ENCODE measurements at places on chromosomes 13 and 19.

DNA sequence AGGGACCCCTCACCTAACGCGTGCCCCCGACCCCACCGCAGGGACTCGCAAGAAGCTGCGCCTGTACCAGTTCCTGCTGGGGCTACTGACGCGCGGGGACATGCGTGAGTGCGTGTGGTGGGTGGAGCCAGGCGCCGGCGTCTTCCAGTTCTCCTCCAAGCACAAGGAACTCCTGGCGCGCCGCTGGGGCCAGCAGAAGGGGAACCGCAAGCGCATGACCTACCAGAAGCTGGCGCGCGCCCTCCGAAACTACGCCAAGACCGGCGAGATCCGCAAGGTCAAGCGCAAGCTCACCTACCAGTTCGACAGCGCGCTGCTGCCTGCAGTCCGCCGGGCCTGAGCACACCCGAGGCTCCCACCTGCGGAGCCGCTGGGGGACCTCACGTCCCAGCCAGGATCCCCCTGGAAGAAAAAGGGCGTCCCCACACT lies 4.7 kb upstream of the MYBPC2 start:
- peak; percentile 97 for DNase-seq

DNA sequence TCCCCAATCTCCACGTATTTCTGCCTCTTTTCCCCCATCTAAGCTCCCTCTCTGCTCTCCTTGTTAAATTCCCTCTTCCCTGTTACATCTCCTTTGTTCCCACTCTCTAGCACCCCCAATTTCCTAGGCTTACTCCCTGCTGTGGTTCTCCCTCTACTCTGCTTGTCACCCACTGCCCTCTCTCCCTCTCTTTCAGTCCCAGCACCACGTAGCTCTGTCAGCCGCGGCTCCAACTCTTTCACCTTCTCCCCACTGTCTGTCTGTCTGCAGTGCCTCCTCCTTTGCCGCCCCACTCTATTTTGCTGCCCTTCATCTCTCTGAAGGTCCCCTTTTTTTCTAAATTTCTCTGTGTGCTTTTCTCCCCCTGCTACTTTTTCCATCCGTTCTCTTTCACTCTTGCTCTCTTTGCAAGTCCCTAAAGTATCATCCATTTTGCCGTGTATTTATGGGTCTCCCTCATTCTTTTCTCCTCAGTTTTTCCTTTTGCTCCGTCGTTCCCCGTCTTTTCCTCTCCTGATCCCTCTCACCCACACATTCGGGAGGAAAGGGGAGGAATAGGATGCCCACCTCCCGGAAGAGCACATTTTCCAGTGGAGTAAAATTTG lies 937 bp downstream of the ZNF841 start:
- no peak for DNase-seq

DNA sequence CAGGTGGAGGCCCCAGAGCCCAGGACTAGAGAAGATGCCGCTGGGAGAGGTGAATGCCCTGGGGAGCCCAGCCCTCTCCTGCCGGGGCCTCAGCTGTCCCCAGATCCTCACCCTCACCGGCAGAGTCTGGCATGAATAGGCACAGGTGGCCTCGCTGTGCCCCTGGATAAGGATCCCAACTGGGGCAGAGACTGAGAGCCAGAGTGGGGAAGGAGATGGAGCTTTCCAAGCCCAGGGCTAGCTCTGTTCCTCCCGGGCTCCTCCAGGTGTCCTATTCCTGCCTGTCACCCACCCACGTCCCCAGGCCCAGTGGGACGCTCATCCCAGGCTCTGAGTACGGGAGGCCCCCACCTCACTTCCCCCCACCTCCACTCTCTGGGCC lies 16.5 kb downstream of the PRR36 start:
- DNase-seq: no peak

- DNase-seq: no peak
These were observed 816.6 kb downstream of the UQCRFS1 start for GRCh38 chr19:28396287-28396831.

DNA sequence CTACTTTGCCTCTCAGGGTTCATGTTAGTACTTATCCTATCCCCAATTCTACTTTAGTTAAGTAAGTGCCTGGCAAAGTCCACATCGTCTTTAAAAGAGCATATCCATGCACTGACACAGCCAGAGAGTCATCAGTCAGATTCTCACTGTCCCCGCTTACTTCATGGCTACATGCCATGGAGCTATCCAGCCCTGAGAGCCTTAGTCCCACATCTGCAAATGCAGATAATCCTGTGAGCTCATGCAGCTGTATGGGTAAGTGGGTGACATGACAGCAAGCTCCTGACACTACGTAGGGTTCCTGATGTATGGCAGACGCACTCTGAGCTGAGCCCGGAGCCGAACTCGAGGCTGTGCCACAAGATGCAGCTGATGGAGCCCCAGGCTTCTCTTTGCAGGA lies 661.5 kb downstream of the LIG4 start:
- DNase-seq: no peak

DNA sequence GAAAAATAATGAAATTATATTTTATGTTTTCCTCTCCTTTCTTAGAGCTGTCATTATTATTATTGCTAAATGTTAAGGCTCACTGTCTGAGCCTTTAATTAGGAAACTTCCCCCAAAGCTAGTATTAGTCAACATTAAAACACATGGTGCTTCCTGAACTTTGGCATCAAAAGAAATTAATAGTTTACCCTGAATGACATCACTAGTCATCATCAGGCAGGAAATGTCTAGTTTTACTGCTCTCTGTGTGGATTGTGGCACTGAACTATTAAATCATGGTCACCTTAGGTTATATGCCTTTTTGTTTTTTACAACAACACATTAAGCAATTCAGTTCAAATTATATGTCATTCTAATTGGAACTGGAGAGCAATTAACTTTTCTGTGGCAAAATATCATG lies 595.5 kb downstream of the SLITRK1 start:
- no peak for DNase-seq

DNA sequence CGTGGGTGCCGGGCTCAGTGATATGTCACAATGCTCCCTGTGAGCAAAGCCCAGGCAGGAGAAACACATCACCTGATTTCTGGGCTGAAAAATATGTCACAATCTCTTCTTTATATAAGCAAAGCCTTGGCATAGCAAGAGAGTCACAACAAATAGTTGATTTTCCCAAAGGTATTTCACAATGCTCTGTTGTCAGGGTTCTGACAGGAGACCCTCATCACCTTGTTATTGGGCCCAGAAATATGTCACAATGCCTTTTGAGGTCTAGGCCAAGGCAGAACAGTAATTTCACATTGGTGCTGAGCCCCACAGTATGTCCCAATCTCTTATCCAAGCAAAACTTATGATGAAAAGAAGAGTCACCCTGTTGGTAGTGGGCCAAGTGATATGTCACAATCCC lies 125.7 kb downstream of the ZNF675 start:
- no peak for DNase-seq

DNA sequence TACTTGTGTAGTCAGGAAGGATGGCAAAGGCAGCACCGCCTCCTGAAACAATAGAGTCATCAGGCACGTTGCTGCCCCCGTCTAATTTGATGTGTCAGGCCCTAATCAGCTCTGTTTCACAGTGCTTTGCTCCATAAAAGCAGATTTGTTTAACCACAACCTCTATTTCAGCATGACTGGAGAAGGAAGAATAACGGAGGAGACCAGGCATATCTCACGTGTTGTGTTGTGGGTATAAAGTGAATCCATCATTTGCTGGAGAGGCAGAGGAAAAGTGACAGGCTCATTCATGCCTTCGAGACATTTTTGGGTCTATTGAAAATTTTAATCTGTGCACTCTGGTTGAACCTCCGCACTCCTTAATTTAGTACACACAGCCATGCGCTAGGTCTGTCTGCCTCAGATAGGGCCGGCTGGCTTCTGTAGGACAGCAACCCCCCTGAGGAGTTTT lies 940.4 kb upstream of the SLC10A2 start:
- DNase-seq: no peak

DNA sequence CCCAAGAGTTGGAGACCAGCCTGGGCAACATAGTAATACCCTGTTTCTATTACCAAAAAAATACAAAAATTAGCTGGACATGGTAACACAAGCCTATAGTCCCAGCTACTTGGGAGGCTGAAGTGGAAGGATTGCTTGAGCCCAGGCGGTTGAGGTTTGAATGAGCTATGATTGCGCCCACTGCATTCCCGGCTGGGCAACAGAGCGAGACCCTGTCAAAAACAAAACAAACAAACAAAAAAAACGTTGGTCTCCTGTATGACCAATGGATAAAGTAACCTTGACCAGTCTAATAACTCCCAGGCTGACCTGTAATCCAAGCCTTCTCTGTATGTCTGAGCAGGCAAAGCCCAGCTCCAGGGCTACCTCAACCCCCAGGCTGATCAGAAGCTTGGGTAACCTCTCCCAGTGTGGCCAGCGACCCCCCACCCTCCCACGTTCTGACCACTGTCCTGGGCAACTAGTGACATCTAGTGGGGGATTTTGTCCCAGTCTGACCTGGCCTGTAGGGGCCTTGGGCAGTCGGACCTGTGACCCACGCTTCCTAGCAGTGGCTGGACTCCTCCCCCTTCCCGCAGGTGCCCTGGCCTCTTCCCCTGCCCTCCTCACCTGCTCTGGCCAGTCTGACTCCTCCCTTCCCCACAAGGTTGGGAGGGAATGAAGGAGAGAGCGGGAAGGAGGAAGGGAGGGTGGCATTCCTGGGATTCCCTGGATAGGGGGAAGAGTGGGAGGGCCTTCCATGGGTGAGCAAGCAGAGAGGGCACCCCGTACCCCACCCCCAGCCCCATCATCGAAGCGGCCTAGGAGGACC lies 1.0 kb upstream of the BCAM start:
- no peak for DNase-seq

- no peak for DNase-seq
These were observed 3.5 kb upstream of the CYP2S1 start for GRCh38 chr19:41189425-41190065.

DNA sequence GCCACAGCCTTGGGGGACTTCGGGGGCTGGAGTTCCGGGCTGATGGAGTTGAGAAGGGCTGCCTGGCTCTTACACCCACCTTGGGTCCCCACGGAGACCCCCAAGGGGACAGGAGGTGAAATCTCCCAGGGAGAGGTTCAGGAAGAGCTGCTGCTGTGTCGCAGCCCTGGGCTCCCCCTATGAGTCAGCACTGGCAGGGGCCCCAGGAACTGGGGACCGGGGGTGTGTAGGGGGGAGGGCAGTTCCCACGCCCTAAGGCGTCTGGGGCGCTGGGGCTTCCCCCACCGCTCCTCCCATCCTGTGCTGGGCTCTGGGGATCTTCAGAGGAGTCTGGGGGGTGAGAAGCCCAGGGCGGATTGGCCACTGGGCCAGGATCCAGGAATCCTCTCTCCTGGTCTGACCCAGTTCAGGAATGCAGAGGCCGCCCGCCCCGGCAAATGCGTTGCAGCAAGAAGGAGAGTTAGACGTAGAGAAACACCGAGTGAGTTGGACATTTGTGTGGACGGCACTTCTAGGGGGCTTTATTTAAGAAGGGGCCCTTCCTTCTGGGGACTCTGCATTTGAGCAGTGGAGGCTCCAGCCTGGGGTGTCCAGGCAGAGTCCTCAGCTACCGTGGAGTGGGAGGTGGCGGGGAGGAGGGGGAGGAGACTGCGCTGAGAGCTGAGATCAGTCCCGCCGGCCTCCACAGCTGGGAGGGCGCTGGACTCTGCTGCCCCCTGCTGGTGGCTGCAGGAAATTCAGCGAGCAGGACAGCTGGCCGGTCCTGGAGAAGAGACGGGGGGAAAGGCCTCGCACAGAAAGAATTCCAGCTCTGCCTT lies 15.0 kb upstream of the NANOS3 start:
- DNase-seq: peak; percentile 91

GRCh38 chr19:35655600-35655999 lies 7.5 kb downstream of the COX6B1 start:
- DNase-seq: no peak

DNA sequence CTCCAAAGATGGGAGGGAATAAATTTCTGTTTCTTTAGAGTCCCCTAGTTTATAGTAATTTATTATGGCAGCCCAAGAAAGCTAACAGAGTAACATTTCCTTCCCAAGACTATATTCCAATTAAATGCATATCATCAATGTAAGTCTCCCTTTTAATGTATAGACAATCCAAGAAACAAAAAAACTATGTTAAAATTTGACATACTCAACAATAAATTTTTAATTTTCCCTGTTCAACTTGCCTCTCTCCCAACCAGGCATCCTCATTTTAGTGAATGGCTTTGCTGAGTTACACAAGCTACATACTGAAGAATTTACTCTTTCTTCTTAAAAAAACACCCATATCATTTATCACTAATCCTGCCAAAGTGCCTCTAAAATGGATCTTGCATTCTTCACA lies 1357.7 kb downstream of the PCDH9 start:
- no peak for DNase-seq

GRCh38 chr19:48196933-48197665 lies 26.6 kb downstream of the ZSWIM9 start:
- DNase-seq: no peak

GRCh38 chr19:53809518-53810186 lies 14.5 kb downstream of the NLRP12 start:
- no peak for DNase-seq

- DNase-seq: no peak
These were observed 19.3 kb downstream of the PIP5K1C start for GRCh38 chr19:3680939-3681338.

- no peak for DNase-seq
These were observed 237.0 kb downstream of the LACC1 start for GRCh38 chr13:44116562-44117332.

DNA sequence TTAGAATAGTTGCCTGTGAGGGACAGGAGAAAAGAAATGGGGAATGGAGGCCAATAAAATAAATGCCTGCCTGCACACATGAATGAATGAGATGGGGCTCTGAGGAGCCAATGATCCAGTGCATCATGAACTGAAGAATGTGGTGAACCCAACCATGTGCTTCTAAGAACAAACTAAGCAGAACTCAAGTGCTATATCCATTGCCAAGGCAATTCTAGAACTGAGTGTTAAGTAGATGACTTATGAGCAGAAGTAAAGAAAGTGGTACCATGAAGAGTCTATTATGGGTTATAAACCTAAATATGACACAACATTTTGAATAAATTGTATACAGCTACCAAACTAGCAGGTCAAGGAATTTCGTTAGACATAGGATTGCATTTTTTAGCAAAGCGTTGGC lies 186.1 kb downstream of the KATNAL1 start:
- no peak for DNase-seq

DNA sequence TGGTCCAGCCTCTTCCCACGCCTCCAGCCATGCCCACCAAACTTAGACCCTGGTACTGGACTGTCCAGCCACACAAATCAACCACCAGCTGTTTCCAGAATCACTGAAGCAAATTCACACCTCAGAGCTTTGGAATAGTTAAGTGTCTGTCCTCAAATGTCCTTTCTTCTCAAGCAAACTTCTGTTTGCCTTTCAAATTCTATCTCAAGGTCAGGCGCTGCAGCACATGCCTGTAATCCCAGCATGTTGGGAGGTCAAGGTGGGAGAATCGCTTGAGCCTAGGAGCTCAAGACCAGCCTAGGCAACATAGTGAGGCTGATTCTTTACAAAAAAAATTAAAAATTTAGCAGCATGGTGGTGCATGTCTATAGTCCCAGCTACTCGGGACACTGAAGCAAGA lies 19.4 kb upstream of the PRODH2 start:
- DNase-seq: no peak

- peak; percentile 97 for DNase-seq
These were observed at the start of gene UBL3 for GRCh38 chr13:29850213-29850898. Gene UBL3, minus strand, starts transcription at chr13:29850617. Its CDS starts 1,079 bp downstream, at chr13:29849538.

- no peak for DNase-seq
These were observed 25.3 kb downstream of the CLEC4M start for GRCh38 chr19:7788178-7788932.

- DNase-seq: no peak
These were observed 76.6 kb upstream of the POMP start for GRCh38 chr13:28582225-28582891.

Data from gastrocnemius medialis (tissue), 4 donors.